ENCODE measurements at places on chromosomes 5 and 9.

GRCh38 chr5:142178651-142179050, 70.1 kb downstream of the NDFIP1 start:
- DNase-seq = no peak

GRCh38 chr9:124621371-124622328, 114.5 kb upstream of the NR5A1 start:
- no peak for DNase-seq

- no peak for DNase-seq
Measured at GRCh38 chr5:154850255-154851062, at the start of gene FAXDC2. Gene FAXDC2 (minus strand): TSS chr5:154850603. CDS start chr5:154838178, 12,425 bp downstream.

- DNase-seq = no peak
Measured at GRCh38 chr5:61130289-61130688, 32.0 kb downstream of the SMIM15 start.

DNA sequence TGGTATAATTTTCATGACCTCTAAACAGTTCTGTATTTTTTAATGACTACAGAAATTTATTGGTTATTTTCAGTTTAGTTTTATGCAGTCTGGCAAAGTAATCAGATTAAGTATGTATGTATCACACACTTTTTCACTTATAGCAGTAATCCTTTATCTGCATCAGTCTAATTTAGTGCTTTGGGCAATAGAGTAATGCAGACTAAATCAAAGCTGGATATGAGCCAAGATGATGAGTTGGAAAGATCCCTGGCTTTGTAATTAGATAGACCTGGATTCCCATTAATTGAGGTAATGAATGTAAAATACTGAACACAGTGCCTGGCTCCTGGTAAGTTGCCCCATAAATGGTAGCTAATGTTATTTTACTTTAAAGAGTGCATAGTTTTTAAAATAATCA, 215.4 kb upstream of the TLX3 start:
- DNase-seq = no peak

DNA sequence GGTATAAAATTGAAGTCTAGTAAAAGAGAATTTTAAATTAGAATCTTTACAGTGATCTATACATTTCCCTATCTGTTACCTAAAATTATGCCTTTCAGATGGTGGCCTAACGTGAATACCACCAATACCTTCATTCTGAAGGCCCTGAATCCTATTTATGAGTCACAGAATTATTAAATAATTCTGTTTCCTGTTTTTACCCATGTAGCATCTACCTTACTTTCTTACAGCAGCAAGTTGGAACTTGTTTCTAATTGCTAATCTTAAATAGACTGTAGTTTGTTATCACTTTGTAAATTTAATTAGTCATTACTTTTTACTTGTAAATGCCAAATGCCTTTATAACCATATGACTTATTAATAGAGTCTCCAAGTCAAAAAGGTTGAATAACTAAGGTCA, 135.0 kb downstream of the PDE4D start:
- no peak for DNase-seq

DNA sequence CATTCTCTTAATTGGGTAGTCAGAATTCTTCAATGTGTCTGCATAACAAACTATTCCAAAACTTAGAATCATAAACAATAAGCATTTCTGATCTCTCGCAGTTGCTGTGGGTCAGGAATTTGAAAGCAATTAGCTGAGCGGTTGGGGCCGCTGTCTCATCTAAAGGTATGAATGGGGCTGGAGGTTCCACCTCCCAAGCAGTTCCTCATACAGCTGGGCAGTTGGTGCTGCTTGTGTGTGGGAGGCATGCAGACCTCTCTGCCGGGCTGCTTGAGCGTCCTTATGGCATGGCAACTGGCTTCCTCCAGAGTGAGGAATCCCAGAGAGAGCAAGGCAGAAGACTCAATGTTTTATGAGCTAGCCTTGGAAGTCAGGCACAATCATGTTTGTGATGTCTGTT, 30.2 kb upstream of the SEMA4D start:
- DNase-seq = no peak

DNA sequence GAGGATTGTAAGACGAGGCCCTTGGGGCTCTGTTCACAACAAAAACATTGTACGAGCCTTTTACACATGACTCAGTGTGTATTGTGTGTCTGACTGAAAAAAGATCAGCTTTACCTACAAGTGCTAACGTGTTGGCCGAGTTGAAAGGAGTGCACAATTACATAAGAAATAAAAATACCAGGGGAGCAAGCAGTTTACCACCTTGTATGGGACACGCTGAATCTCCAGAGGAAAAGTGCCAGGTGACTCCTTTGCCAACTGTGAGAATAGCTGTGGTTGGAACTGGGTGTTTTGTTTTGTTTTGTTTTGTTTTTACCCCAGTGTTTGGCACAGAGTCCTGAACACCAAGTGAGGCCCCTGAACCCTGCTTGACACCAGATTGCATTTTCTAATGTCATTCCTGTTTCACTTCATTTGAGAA, 32.8 kb upstream of the ZSWIM6 start:
- DNase-seq = no peak

DNA sequence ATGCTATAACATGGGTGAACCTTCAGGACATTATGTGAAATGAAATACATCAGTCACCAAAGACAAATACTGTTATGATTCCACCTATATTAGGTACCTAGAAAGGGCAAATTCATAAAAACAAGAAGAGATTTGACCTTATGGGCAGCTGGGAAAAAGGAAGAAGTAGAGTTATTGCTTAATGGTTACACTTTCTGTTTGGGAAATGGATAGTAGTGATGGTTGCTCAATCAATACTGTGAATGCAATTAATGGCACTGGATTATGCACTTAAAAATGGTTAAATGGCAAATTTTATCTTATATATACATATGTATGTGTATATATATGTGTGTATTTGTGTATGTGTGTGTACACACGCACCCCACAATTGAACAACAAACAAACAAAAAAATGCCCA, 15.2 kb downstream of the FKBP15 start:
- DNase-seq = no peak

- no peak for DNase-seq
Measured at GRCh38 chr9:8207596-8207995, 408.0 kb upstream of the DMAC1 start.

DNA sequence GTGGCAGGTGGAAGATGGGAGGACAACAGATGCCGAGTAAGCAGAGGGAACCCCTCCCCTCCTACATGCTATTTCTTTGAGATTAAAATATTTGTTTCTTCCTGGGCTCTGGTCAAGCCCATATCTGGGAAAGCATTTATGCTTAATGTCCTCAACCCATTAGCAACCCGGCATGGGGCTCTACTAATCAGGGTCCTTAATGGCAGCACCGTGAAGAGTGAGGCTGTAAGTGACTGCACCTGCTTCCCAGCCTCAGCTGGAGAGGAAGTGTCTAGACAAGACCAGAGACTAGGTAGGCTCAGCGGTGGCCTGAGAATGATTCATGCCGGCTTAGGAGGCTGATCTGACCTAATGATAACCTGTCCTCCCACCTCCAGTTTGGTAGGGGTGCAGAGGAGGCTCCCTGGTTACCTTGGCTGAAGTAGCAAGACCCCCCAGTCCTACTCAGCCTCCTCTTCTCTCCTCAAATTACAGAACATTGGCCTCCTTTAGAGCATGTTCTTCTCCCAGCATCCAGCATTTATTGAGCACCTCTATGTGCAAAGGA, 61.3 kb upstream of the HSPA9 start:
- DNase-seq = no peak

- DNase-seq = no peak
Measured at GRCh38 chr9:83132768-83133167, 69.8 kb upstream of the RASEF start.

DNA sequence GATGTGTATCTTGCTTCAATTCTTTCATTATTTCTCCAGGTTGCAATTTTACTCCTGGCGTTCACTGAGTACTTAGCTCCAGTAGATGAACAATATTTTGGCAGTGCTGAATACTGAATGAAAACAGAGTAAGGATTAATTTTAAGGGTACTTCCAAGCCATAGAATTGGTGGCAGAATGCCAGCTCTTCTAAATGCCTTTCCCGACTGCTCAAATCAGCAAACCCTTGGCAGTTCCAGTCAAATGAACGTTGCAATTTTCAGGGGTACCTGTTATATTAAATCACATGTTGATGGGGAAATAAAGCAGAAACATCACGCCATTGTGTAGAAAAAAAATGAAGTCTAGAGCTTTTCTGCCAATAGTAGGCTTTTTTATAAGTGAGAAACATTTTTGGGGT, 282.4 kb upstream of the RPS23 start:
- DNase-seq = no peak

DNA sequence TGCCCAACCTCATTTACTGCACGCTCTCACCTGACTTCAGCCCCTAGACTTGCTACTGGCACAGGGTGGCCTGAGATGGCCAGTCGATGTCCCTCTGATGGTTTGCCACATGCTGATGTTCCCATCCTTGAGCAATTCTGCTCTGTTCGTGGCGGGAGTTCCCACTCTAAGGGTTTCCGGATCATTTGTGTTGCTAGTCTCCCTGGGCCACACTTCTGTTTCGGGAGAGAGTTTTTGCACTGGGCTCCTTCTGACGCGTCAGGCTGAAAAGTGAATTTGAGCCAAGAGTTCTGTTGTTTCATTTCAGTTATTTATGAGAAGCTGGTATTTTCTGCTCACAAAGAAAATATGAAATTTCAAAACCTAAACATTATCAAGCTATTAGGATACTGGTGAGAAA, 597.7 kb downstream of the BNC2 start:
- no peak for DNase-seq

- no peak for DNase-seq
Measured at GRCh38 chr9:37914154-37914551, 10.2 kb upstream of the SLC25A51 start.

- DNase-seq = peak; percentile 15
Measured at GRCh38 chr5:71757590-71758543, 38.8 kb downstream of the CARTPT start.

- no peak for DNase-seq
Measured at GRCh38 chr9:86997156-86997555, 49.9 kb upstream of the GAS1 start.

- DNase-seq = no peak
Measured at GRCh38 chr5:112418659-112419163, 366 bp downstream of the EPB41L4A start.

- DNase-seq = no peak
Measured at GRCh38 chr9:78811622-78812276, 514.8 kb downstream of the PSAT1 start.

DNA sequence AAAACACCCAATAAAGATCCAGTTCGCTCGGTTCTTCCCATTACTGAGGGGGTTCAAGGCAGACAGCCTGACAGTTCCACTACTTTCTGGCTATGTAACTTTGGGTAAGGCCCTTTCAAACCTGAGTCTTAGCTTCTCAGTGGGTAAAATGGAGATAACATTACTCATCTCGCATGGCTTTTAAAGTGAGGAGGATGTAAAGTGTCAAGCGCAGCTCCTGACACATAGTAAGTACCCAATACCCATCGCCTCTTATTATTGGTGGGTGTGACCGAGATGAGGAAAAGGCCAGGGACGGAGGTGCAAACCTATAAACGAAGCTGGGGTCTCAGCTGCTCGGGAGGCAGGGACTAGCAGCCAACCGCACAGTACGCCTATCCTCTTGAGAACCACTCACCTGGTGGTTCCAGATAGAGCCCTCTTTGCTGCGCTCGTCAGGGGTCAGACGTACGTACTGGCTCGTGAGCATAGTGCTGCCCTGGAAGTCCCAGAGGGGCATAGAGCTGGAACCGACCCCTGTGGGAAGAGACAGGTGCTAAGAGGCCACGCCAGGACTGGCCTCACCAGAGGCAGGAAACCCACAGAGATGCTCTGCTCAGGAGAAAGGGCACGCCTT, 584 bp downstream of the LMAN2 start:
- DNase-seq = no peak

- no peak for DNase-seq
Measured at GRCh38 chr5:167413506-167413905, 877.9 kb upstream of the WWC1 start.

DNA sequence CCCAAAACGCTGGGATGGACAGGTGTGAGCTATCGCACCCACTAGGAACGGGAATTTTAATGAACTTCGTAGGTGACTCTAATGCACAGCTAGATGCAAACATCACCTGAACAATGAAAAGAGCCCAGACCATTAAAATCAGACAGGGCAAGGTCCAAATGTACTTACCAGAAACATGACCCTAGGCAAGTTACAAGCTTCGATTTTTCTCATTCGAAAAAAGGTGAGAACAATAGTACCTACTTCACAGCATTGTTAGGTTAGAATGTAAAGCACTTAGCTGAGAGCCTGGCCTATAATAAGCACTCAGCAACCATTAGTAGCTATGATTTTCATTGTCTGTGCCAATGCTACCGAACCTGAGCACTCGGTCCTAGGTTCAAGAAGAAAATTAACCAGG, 5.8 kb upstream of the KLHL3 start:
- DNase-seq = no peak

- DNase-seq = no peak
Measured at GRCh38 chr5:1240496-1241260, 15.5 kb downstream of the SLC6A18 start.

GRCh38 chr5:67887748-67888161, 327.8 kb upstream of the PIK3R1 start:
- no peak for DNase-seq

- DNase-seq = no peak
Measured at GRCh38 chr5:9331372-9331771, 214.5 kb downstream of the SEMA5A start.

DNA sequence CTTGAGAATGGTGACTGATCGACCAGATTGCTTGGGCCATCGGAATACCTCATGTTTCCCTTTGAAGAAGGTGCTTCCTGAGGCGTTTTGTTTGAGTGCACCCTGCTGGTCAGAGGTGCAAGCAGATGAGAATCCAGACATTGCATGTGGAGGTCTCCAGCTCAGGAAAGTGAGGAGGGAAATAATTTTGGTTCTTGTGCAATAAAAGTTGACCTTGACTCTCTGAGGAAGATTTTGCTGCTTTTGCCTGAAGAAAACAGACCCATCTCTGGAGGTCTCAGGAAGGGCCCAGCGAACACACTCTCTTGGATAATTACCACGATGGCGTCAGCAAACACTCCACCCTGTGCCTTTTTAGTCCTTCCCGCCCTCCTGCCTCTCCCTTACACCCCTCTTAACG, 69.7 kb downstream of the GRAMD2B start:
- DNase-seq = no peak

GRCh38 chr9:96135076-96135752, 166.8 kb downstream of the HSD17B3 start:
- DNase-seq = no peak

GRCh38 chr9:26243726-26244125, 565.5 kb upstream of the TUSC1 start:
- no peak for DNase-seq

DNA sequence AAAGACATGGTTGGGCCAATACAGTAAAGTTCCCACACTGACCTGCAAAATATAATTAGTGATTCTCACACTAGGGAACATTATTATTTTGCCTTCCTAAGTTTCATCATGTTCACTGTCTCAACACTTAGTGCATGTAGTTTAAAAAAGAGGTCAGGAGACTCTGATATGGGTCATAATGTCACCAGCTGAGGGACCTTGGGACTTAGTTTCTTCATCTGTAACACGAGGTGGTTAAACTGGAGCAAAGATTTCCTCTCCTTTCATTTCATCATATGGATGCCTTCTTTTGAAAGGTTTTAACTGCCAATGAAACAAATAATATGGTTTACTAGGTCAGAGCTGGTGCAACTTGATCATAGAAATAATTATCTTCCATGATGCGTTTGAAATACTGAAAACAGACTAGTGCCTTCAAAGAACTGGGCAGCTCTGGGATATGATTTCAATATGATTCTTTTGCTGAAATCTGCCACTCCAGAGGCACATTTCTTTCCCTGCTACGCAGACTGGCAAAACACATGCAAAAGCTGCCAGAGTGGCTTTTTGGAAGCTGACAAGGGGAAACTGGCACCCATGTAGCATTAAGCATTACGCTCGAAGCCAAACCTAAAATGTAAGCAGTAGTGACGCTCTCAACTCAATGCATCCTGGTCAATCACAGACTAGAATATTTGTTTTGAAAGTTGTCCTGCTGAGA, 20.8 kb downstream of the RETREG1 start:
- no peak for DNase-seq
